ENCODE measurements at places on chromosomes 2 and 18.
A peak's percentile ranks its signal among the peaks of the same experiment; 100 is the strongest.

DNA sequence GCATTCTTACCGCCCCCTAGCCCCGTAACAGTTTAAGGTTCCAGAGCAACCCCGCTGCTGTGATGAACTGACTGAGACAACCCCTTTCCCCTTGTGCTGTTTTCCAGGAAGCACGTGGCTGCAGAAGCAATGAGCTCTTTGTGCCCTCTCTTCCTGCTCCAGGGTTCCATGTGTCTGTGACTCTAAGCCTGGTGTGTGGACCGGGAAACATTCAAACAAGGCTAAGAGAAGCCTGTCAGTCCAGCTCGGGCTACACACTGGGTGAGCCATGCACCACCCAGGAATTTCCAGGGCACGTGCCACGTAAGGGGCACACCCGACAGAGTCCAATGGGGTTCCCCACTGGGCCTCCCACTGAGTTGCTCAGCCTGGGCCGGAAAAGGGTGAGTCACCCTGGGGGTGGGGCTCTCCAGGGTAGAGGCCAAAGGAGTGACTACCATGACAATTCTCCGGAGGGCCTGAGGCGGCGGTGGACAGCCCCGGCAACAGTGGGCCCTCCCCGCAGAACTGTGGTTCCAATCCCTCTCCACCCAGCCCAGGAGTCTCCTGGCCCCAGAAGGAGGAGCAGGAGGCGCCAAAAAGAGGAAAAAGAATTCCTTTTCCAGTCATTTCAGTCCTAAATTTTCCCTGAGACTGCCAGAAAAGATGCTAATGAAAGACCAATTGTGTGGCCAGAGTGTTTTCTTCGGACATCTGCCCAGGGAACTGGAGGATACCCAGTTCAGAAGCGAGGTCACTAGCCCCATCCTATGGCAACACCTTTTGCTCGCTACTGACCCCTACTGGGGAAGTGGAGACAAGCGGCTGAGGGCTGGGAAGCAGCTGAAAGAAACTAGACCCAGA is 157.8 kb upstream of the SLC1A4 start:
- DNase-seq: peak; percentile 68

- no peak for DNase-seq
Measured at GRCh38 chr2:155690785-155691184, 641.7 kb downstream of the NR4A2 start.

DNA sequence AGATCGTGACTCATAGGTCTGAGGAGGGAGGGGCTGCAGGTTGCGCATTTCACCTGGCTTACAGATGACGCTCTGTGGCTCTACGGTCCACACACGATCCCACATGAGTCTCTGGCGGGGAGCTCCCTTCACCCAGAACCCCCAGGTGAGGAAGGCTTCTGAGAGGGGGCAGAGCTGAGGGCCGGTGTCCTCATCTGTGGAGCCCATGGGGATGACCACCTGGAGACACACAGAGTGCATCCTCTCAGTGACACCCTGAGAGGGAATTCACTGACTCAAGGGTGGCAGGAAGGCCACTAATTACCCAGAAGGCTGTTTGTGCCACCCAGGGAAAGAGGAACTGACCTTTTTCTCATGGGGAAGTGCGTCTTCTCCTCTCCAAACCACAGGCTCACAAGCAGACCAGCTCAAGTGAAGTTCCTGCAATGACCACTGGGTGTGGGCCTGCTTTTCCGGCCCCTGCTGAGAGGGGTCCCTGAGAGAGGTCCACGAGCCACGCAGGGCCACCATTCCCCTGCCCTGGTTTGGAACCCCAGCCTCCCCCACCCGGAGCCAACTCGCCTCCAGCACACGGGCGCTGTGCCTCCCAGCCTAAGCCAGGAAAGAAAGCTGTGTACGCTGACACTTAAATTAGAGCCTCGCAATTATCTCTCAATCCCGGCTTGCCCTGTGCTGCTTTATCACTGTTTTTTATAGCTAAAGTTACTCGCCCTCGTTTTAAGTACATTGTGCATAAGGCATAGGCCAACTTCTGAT is 114.1 kb downstream of the BCL11A start:
- DNase-seq: peak; percentile 87

DNA sequence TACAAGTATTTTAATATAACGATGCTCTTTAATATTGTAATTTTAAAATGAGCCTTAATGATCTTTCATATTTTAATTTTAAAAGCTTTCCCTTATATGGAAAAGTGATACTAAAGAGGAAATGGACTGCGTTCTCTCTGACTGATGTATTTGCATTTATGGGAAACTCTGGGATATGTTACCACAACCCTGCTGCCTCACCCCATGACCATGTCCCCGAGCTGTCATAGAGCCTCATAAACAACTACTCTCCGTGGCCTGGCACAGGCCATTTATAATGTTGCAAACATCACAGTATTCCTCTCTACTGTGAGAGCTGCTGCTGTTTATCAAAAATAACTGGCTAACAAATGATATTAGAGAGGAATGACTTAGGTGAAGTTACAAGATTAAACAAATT is 75.8 kb upstream of the SEC11C start:
- no peak for DNase-seq

- DNase-seq: no peak
Measured at GRCh38 chr2:175742367-175742766, 259.7 kb downstream of the LNPK start.

GRCh38 chr2:110867078-110867477 is 134.7 kb downstream of the ACOXL start:
- no peak for DNase-seq

GRCh38 chr2:199430214-199430613 is 27.5 kb downstream of the SATB2 start:
- DNase-seq: no peak

GRCh38 chr2:45045706-45046105 is 36.5 kb upstream of the SIX2 start:
- DNase-seq: no peak

- DNase-seq: no peak
Measured at GRCh38 chr2:209977386-209978239, 24.8 kb upstream of the RPE start.

DNA sequence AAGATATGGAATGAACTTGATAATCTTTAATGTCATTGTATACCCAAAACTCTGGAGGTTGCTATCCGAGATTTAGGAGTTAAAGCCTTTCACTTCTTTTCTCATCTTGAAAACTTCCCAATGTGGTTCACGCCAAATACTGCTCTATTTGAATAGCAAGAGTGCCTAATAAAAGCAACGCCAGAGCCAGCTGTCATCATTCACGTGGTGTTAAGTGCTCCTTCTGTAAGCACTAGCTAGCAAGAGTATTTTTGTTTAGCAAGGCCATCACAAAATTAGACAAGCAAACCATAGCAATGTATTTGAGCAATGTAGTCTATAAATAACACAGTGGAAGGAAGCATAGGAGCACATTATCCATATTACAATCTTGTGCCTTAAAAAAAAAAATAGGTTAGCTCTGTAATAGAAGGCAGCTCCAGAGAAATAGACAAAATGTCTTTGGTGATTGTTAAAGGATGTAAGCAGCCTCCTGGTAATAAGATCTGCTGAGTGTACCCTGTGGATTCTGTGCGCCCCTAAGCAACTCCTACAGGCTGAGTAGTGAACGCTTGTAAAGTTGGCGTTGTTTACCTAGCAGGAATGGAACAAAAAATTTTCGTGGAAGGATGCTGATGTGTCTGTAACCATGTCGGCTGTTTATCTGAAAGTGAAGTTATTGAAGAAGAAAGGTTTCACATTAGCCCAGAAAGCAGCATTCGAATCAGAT is 518.0 kb downstream of the CNTNAP5 start:
- no peak for DNase-seq
